RWPE2 (cell line): ENCODE measurements at places on chromosomes 13 and 19.

- no peak for DNase-seq
Measured at GRCh38 chr19:14434543-14435319, 1.6 kb downstream of the PKN1 start.

DNA sequence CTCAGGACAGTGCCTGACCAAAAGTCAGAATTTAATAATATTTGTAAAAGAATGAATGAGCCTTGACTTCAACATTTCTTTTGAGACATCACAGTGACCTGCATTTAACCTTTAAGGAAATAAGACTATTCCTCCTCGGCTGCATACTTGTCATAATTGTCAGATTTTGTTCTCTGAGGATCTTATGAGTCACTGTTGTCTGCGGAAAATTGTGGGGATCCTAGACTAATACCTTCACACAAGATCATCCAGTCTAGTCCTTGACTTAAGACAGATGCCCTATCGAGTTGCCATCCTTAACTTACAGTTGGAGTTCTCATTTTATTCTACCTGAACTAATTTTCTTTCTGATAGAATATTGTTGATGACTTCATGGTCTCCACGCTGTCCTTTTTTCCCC is 198.4 kb downstream of the DLEU7 start:
- no peak for DNase-seq

GRCh38 chr13:28394422-28394821 is 100.5 kb downstream of the FLT1 start:
- no peak for DNase-seq

DNA sequence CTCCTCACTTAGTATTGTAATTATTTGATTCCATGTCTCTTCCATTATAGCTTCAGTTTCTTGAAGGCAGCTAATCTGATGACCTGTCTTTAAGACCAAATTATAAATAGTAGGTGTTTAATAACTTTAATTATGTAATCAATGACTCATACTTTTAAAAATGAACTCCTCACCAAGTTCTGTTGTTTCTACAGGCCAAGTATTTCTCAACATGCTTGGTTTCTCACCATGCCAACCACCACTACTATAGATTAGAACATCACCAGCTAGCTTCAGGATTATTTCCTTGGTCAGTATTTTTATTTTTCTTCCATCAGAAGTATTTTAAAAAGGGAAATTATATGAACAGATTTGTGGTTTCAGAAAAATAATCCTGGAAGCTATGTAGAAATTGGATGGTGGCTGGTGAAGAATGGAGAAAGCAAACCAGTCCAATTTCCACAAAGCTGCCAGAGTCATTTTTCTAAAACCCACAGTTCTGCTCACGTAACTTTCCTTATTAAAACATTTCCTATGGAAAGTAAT is 237.7 kb upstream of the DACH1 start:
- no peak for DNase-seq

DNA sequence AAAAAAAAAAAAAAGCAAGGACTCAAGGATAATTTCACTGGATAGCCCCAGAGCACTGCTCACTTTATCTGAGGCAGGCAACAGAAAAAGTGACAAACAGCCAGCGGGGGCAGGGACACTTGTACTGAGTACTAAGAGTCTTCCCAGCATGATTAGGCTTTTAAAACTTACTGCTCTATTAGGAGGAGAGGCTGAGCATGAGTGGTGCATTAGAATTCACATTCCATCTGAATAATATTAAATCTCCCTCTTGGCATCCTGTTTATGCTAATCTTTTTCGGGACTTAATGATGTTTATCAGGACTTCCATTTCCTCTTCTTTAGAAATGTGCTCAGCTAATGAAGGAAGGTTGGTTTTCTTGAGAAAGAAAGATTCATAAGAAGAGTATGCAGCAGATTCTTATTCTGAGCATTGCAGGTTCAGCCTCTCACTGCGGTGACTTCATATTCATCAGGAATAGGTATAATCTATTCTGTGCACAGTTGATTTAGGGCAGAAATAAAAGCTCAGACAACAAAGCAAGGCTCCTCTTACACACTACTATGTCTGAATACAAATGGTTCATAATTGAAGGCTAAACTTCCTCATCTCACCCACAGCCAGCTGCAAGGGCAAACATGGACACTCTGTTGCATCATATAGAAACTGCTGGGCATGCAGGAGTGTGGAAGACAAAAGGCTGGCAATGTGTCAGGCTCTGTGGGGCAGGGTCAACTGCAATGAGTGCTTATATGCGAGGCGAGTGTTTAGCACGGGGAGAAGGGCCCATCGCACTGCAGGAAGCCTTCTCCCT is 107.0 kb downstream of the KL start:
- DNase-seq = no peak

- no peak for DNase-seq
Measured at GRCh38 chr19:47152205-47152604, 21.6 kb downstream of the SAE1 start.

DNA sequence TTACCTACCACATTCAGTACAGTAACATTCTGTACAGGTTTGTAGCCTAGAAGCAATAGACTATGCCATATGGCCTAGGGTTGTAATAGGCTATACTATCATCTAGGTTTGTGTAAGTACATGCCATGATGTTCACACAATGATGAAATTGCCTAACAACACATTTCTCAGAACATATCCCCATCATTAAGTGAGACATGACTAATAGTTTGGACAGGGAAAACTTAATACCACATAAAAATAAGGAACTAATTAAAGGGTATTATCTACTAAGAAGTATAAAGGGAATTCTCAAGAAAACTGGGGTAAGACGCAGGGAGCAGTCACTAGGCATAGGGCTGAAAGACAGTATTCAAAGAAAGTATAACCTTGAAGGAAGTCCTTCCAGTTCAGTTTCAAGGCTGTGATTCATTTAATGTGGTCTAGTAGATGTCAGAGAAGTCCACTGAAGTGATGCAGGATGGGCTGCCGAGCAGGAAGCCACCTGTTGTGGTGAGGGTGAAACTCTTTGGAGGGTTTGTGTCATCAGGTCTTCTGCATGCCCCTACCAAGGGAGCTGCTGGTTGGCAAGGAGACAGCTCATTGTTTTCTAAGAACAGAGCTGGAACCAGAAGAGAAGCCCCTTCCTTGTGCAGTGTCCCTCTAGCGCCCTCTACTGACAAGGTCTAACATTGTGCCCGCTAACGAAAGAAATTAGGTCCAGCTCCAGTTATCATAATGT is 122.9 kb downstream of the OLFM4 start:
- no peak for DNase-seq

- DNase-seq = no peak
Measured at GRCh38 chr13:48126944-48127830, 32.3 kb upstream of the MED4 start.

DNA sequence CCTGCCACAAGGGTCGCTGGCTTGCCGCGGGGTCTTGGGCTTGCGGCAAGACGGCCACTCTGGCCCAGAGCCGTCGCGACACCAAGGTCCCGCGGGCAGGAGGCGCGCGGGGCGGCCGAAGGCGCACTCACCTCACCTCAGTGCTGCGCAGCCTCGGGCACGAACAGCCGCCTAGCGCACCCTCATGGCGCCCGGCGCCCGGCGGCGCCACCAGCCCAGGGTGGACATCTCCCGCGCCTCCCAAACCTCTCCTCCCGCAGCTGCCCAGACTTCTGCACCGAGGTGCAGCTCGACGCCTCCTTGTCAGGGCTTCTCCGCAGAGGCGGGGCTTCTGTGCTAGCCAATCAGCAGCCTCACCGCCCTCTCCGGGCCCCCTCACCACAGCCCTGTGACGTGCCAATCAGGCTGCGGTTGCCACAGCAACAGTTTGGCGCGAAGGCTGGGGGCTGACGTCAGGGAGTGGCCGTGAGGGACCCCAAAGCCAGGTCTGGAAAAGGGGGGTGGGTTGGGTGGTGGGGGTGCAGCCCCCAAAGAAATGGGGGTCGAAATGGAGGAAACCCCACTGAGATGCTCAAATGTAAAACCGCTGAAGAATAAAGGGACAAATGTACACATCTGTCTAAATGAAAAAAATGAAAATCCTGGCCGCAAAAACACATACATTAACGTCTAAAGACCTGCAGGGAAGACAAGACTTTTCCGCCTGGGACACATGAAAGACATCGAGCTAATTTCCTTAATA is at the start of the genes PEG3 and ZIM2:
PEG3 (minus strand) TSS at position 276 of the 742 bp plus-strand sequence. CDS start 16,071 bp downstream, outside the sequence.
ZIM2 (minus strand) TSS at position 276 of the 742 bp plus-strand sequence. CDS start 16,449 bp downstream, outside the sequence.
- DNase-seq = no peak

DNA sequence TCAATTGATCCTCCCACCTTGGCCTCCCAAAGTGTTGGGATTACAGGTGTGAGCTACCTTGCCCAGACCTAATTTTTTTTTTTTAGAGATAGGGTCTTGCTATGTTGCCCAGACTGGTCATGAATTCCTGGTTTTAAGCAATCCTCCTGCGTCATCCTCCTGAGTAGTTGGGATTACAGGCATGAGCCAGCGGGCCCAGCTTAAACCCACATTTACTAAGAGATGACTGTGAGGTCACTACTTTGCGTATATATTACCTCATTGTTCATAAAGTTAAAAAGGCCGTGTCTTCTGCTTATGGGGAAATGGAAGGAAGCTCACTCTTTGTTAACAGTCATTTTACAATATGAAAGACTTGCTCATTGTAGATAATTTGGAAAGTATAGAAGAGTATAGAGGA is 39.6 kb upstream of the C1QTNF9 start:
- no peak for DNase-seq

DNA sequence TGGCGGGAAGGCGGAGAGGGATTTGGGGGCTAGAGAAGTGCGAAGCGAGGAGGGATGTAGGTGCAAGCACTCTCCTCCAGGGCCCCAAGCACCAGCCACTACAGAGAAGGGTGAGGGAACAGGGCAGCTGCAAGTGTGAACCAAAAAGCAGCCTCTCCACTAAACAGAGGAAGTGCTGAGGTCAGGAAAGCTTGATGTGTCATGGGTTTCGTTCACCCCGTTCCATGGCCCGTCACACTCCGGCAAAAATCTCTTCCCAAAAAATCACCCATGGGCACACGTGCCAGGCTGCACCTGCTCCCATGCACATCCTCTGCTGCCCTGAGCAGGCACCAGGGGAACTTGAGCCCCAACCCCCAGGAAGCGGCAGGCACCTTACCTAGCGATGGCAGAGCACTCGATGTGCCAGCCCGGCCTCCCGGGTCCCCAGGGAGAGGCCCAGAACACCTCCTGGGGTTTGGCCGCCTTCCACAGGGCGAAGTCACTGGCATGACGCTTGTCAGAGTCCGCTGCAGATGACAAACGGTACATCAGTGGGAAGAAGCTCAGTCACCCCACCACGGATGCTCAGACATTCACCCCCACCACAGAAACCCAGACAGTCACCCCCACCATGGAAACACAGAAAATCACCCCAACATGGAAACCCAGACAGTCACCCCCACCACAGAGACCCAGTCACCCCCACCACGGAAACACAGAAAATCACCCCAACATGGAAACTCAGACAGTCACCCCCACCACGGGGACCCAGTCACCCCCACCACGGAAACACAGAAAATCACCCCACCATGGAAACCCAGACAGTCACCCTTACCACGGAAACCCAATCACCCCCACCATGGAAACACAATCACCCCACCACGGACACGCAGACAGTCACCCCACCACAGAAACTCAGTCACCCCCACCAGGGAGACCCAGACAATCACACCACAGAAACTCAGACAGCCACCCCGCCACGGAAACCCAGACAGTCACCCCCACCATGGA is 29.0 kb downstream of the CARS2 start:
- no peak for DNase-seq

- DNase-seq = peak; percentile 38
Measured at GRCh38 chr13:111895896-111896821, 170.8 kb upstream of the SOX1 start.

- no peak for DNase-seq
Measured at GRCh38 chr19:31347354-31347753, 1.9 kb downstream of the TSHZ3 start.

DNA sequence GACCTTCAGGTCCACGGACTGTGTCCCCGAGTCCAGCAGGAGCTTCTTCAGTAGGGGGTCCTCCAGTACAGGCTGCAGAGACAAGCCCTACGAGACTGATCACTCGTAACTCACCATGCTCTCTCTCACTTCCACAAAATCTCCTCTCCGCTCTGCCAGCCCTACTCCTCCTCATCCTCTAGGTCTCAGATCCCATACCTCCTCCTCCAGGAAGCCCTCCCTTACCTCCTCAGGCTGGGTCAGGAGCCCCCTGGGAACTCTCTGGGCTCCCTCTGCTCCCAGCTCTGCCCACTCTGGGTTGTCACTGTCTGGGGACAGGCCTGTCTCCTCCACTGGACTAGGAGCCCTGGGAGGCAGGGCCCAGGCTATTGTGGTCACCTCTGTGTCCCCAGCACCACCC is 23.9 kb upstream of the NAPA start:
- DNase-seq = no peak

GRCh38 chr13:37383856-37384370 is 214.7 kb downstream of the POSTN start:
- no peak for DNase-seq

GRCh38 chr19:524062-524674 is 7.4 kb upstream of the CDC34 start:
- no peak for DNase-seq

DNA sequence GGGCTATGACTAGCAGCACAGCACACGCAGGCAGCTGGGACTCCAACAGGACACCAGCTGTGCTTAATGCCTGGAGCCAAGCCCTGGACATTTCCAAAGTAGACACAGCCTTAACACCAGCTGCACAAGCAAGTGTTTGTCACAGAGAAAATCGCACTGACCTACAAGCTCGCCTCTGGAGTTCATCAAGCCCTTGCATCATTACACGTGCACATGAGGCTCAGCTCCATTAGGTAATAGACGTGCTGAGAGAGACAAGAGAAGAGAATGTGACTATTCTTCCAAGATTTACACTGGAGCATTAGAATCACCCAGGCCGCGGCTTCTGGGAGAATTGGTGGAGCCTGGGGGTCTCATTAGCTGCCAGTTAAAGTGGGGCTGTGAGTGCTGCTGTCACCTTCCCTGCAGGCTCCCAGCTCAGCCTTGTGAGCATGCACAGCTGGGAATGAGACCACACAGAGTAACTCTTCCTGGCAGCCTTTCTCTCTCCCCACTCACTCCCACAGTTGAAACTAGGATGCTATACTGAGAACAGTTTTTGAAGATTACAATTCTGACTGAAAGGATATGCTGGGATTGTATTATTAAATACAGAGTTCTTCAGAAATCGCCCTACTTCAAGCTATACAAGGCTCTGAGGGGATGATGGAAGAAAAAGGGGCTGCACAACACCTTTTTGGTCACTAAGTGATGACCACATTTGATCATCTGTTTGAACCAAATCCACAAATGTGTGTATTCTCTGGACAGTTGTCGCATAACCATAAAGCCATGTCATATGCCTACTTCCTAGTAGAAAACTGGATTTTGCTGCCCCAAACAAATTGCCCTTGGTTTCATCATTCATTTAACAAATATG is 10.5 kb downstream of the STOML3 start:
- DNase-seq = no peak

GRCh38 chr19:50667759-50668231 is 18.6 kb downstream of the C19orf81 start:
- DNase-seq = no peak

GRCh38 chr19:17282488-17283125 is 906 bp downstream of the ANKLE1 start:
- peak; percentile 83 for DNase-seq

DNA sequence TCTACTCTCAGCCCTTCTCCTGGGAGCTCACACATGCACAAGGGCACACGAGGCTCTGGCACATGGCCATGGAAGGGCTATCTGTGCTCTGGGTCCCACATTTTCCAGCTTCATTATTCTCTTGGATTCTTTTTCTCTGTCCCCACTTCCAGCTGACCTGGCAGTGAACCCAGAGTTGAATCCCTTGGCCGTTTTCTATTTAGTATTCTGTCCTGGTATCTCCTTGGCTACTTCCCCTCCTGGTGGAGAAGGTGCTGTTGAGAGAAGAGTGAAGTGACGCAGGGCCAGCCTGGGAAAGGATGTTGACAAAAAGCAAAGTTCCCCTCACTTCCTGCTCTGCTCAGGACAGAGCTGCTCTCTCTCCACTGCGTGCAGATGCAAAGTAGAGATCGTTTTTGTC is 303.1 kb downstream of the IRS2 start:
- DNase-seq = no peak

GRCh38 chr13:26529441-26529840 is 28.0 kb upstream of the WASF3 start:
- no peak for DNase-seq
